MCF 10A (cell line): ENCODE measurements at places on chromosomes 2 and 18.

DNA sequence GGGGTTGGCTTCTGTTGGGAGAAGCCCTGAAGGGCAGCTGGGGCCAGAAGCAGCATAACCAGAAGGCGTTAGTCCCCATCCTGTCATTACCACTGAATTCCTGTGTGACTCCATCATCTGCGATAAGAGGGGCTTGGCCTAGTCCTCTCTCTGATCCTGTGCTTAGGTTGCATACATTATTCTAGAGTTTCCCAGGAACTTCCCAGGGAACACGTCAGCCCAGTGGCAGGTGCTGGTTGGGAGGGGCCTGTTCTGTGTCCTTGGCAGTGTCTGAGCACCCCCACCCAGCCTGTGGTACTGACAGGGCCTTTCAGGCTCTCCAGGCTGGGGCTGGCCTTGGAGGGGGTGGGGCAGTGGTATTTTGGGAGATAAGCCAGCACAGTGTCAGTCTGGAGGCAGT, 4.5 kb upstream of the TOGARAM2 start:
- DNase-seq: no peak

DNA sequence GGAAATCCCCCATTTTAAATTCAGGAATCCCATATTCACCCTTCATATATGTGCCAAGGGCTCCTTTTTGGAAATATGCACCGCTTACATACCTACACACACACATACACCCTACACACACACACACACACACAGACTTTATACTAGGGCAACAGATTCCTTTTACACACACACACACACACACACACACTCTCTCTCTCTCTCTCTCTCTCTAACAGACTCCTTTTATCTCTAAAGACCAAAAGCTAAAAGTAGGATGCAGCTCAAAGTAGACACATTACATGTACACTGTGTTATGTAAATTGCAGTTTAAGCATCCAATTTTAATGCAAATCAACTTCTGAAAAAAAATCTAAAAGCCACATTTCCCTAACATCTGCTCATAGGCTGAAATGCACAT, 130.9 kb upstream of the CAPN13 start:
- DNase-seq: no peak

GRCh38 chr2:72788756-72789155, 37.1 kb downstream of the EXOC6B start:
- peak; percentile 26 for DNase-seq

DNA sequence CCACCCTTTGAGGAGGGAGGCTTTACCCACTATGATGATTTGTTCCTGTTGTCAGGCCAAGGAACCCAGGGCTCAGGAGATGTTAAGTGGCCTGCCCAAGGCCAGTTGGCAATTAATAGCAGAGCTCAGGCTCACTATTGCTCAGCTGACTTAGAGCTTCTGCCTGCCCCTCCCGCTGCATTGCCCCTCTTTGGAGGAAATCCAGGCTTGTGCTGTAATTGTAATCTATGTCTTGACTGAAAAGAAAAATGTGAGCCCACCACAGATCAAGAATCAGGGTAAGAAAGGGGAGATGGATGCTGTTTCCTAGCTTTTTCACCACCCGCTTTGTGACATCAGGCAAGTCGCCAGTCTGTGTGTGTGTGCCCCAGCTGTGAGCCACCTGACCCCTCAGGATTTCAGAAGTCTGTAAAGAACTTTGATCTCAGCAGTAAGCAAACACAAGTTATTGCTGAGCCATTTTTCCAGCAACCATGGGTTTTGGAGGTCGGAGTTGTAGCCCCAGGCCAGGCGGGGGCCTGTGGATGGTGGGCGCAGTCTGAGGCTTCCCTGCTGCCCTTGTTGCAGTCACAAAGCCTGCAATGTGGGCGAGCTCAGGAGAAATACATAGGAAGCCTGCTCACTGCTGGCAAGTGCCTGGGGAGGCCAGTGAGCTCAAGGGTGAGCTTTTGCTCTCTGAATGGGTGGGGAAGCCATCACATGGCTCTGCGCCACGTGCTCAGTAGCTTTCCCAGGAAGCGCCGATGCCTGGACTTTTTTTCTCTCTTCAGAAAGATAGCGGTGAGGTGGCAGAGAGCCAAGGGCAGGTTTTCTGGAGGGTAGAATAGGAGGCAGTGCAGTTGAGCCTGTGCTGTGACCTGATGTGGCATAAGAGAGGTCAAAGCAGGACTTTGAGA, 6.1 kb downstream of the CABLES1 start:
- no peak for DNase-seq

DNA sequence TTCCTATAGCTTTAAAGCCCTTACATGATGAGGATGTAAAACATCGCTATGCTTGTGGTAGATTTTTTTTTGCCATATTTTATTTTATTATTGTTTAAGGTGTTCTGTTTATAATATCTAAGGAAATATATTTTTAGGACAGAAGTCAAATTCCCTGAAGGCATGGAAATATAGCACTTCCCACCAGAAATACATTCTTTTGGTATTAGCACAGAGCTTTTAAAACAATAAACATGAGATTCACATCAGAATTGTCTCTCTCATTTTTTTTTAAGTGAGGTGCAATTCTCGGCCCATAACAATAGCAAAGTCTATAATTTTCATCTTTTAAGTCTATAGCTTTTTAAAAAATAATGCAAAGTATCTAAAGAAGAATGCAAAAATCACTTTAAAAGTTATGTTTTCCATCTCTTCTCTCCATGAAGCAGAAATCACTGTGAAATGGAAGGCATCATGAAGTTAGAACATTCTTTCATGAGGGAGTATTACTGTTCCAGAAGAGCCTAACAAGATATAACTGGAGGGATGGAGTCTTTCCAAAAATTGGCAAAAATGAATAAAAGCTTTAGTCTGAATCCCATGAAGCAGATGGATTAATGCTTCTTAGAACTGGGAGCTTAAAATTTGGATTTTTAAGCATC, 283.6 kb upstream of the TRIB2 start:
- DNase-seq: peak; percentile 29

DNA sequence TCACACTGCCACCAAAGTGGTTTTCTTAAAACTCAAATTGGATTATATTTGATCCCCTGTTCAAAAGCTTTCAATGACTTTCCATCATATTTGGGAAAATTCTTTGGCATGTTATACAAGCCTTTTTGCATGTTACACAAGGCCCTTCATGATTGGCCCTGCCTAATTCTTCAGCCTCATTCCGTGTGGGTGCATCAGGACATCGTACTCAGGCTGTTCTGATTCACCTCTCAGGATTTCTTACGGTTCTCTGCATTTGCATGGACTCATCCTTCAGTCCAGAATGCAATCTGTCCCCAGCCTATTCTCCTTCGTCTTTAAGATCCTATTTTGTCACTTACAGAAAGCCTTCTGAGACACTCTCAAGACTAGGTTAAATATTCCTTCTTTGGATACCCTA, 107.8 kb downstream of the LYPD1 start:
- DNase-seq: no peak
